ENCODE measurements at places on chromosomes 1 and 21. TPM values are rescaled to one million over a fixed set of nuclear protein-coding genes. Genes with fewer than 3 reads are reported as not detected.

The RIPK4 gene
- total RNA-seq: 23.2 TPM

The SHISA4 gene
- 12.1 TPM for total RNA-seq

The AJAP1 gene
- not detected for total RNA-seq

The SPATA17 gene
- total RNA-seq: 2.9 TPM

The CD52 gene
- total RNA-seq: not detected

The UBL4B gene
- not detected for total RNA-seq

The KRTAP7-1 gene
- total RNA-seq: not detected

The ALX3 gene
- total RNA-seq: not detected

The TNFRSF14 gene
- 0.33 TPM for total RNA-seq

The HSPB7 gene
- total RNA-seq: 0.11 TPM

The CD48 gene
- not detected for total RNA-seq

The PRKAA2 gene
- 1.9 TPM for total RNA-seq

The NOS1AP gene
- 0.41 TPM for total RNA-seq

The CTH gene
- total RNA-seq: 1.7 TPM

The LRRIQ3 gene
- total RNA-seq: 0.78 TPM

The S100A16 gene
- 615 TPM for total RNA-seq

The ATAD3B gene
- total RNA-seq: 2.9 TPM

The MAP7D1 gene
- total RNA-seq: 176 TPM

The AVPR1B gene
- not detected for total RNA-seq

The SPRR1A gene
- not detected for total RNA-seq

The S100B gene
- not detected for total RNA-seq

The MFAP2 gene
- 0.49 TPM for total RNA-seq

The LDLRAP1 gene
- 8.5 TPM for total RNA-seq

The GJA4 gene
- not detected for total RNA-seq

The ATP1A2 gene
- total RNA-seq: 0.07 TPM

The EXTL1 gene
- total RNA-seq: not detected

The TEDDM1 gene
- total RNA-seq: not detected

The MLLT11 gene
- 14.6 TPM for total RNA-seq

The SAMD11 gene
- total RNA-seq: 16.9 TPM

The PIK3C2B gene
- total RNA-seq: 6.5 TPM

The AMY1A gene
- total RNA-seq: not detected

The MTARC1 gene
- total RNA-seq: 8.0 TPM

The PTPRC gene
- not detected for total RNA-seq

The STUM gene
- total RNA-seq: not detected

The TCHHL1 gene
- total RNA-seq: not detected

The BRINP2 gene
- total RNA-seq: 0.54 TPM

The FCRL5 gene
- total RNA-seq: not detected

The CATSPERE gene
- total RNA-seq: not detected

The TAL1 gene
- not detected for total RNA-seq

The LDLRAD1 gene
- not detected for total RNA-seq

The RWDD3 gene
- 8.7 TPM for total RNA-seq
